ENCODE measurements at places on chromosomes 2 and 18. TPM values are rescaled to one million over a fixed set of nuclear protein-coding genes. Genes with fewer than 3 reads are reported as not detected.
A peak's percentile ranks its signal among the peaks of the same experiment; 100 is the strongest.

DNA sequence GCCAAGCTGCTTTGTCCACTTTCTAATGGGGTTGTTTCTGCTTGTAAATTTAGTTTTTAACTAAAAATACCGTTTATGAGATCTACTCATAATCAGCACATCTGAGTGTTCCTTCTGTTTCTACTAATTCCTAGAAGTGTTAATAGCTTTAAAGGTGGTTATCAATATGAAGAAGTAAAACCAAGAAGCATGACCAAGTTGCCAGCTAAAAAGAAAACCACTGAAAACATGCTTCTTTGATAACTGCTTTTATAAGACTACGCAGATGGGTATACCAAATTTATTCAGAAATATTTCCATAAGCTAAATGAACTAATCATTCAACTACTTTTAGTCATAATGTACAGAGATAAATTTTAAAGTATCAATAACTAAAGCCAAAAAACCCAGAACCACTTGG is 101.8 kb downstream of the C2orf74 start:
- DNase-seq: no peak

DNA sequence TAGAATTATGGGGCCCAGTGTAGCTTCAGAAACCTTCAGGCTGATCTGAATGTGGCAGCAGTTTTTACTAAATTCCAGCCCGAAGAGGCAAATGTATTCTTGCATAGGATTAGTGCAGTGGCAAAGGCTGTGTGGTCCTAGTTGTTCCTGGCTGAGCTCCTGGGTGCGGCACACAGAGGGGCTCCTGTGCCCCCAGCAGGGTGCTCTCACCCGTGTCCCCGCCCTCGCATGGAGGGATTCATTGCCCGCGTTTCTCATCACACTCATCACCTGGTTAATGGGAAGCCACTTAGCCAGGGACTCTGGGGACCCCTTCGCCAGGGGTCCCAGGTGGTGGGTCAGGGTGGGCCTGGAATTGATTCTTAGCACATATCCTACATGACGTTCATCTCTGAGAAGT is 3.9 kb downstream of the KCNG2 start:
- DNase-seq: peak; percentile 83

GRCh38 chr2:222180619-222181018 is 118.2 kb downstream of the PAX3 start:
- DNase-seq: no peak

- no peak for DNase-seq
These were observed 20.0 kb downstream of the SLC66A2 start for GRCh38 chr18:79931475-79931874.

DNA sequence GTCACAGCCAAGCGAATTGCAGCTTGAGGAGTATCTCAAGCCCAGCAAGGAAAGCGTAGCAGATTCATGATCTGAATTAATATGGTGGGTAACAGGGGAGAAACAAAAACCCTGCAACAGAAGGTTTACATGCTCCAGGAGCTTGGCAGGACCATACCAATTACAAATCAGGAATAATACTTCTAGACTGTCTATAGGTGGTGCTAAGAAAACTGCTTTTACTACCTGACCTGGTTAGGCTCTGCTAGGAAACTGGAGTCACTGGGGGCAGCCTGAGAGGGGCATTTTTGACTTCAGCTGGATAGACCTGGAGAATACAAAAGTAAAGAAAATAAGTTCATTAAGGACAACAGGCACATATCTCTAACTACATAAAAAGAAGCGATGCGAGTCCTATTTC is 24.6 kb upstream of the SPOPL start:
- no peak for DNase-seq

DNA sequence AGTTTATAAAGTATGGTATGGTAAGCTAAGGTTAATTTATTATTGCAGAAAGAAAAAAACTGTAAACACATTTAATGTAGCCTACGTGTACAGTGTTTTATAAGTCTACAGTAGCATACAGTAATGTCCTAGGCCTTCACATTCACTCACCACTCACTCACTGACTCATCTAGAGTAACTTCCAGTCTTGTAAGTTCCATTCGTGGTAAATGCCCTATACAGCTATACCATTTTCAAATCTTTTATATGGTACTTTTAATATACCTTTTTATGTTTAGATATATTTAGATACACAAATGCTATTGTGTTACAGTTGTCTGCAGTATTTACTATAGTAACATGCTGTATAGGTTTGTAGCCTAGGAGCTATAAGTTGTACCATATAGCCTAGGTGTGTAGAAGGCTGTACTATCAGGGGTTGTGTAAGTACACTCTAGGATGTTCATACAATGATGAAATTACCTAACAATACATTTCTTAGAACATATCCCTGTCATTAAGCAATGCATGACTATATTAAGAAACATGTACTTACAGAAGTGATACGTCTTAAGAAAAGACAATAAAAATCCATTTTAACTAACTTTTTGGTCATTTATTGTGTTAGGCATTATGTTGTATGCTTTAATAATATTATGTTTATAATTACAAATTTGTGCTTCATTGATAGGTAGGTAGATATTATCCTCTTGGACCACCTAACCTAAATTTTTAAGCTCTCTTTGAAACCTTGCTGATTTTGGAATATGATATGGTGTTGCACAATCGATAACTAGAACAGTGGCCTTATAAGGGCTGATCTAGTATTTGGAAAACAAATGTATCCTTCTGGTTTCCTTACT is 51.9 kb downstream of the VRK2 start:
- DNase-seq: no peak

GRCh38 chr2:96142217-96143113 is 2.8 kb downstream of the DUSP2 start:
- peak; percentile 71 for DNase-seq

DNA sequence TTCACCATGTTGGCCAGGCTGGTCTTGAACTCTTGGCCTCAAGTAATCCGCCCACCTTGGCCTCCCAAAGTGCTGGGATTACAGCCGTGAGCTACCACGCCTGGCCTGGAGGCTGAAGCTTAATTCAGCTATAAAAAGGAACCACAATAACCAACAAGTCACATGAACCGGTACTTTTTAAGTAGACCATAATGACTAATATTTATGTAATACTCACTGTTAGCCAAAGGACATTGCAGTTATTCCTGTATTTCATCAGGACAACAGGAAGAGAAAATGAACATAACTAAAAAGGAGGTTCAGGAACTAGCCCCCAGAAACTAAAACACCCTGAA is 49.0 kb upstream of the TMEM87B start:
- DNase-seq: peak; percentile 41

GRCh38 chr2:8159966-8160603 is 521.8 kb upstream of the ID2 start:
- DNase-seq: no peak

GRCh38 chr2:7992612-7993602 is 688.9 kb upstream of the ID2 start:
- DNase-seq: no peak

DNA sequence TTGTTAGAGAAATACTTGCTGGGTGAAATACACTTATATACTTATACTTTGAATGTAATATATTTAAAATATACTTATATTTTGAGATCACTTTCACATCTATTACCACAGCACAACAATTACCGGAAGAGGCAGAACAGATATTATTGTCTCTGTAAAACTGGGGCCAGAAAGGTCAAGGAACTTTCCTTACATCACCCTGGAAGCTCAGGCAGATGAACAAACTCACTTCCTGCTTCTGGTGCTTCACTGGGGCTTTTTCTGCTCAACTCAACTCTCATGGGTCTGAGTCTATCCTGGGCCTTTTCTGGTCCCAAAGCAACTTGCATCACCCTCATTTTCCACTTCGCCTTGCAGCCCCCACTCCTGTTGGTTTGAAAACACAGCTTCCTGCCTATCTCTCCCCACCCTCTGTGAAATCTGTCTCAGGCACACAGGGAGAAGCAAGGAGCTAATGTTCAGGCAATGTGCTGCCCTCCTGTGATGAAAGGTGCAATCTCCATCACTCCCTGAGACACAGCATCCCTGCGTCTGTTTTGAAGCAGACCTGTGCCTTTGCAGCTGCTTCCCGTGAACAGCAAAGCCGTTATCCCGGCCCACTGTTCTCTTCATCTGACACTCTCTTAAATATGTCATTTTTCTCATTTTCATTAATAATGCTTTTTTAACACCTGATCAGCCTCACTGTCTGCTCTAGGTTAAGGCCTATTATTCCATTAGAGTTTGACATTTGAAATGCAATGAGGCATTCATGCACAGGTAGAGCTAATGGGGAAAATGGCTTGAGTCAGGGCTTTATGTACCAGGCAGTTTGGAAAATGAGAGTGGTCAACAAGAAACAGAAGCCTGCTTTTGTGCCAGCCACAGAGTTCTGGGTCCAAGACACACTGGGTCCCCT is 251.9 kb upstream of the CHAC2 start:
- DNase-seq: peak; percentile 49

GRCh38 chr2:191013682-191013931 is 364 bp downstream of the STAT1 start:
- no peak for DNase-seq

WNT10A gene
- not detected for total RNA-seq

IL18RAP gene
- not detected for total RNA-seq

CHPF gene
- total RNA-seq: 192 TPM

TMEM178A gene
- 0.29 TPM for total RNA-seq

FOXD4L1 gene
- total RNA-seq: under 0.01 TPM
